ENCODE measurements at places on chromosomes 16 and 17.

DNA sequence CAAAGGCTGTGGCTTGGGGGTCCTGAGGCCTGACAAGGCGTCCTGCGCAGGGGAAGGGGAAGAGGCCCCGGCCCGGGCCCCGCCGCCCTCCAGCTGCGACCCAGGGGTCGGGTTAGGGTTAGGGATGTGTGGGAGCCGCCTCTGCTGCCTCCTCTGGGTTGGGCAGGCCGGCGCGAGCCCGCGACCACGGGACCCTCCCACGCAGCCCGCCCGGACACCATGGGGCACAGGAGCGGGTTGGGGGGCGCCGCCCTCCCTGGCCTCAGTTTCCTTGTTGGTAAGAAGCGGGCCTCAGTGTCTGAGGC, 386 bp downstream of the CIAO3 start:
- DNase-seq, result no peak

DNA sequence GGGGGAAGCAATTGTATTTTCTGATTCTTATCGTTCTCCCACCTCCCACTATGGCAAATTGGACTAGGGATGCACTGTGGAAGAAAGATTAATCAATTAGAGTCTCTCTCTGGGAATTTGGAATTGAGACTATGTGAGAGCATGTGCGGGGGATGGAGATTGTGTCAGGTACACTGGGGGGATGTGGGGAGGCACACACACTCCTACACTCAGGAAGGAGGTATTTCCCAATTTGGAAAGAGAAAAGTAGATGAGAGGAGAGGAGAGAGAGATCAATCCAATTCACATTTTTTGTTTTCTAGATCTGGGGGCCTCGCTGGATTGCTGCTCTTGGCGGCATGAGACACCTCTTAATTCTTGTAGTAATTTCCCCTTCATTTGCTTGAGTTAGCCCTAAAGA, 14.3 kb upstream of the PRKCB start:
- no peak for DNase-seq

DNA sequence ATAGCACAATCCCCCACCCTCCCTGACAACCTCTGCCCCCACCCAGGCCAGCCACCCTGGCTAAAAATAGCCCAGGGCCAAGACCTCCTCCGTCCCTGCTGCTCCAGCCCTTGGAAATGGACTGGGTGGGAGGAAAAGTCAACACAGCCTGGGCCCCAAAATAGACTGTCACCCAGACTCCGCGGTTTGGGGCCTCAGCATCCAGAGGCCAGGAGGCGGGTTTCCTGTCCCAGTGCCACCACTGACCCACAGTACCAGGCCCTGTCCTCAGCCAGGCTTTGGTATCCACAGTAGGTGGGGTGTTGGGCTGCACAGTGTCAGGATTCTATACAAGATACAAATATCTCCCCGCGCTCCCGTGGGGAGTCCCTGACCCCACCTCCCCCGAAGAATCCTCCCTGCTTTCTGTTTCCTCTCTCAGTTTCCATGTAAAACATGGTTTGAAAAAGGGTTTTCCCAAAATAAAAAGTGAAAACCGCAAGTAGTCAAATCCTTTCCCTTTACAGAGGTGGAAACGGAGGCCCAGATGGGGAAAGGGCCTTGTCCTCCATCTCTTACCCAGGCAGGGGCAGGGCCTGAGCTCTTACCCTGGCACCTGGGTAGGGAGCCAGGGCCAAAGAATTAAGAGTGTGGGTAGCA, 20.1 kb downstream of the CPNE2 start:
- no peak for DNase-seq

- no peak for DNase-seq
Observed at GRCh38 chr16:85998171-85998867, 99.4 kb downstream of the IRF8 start.

DNA sequence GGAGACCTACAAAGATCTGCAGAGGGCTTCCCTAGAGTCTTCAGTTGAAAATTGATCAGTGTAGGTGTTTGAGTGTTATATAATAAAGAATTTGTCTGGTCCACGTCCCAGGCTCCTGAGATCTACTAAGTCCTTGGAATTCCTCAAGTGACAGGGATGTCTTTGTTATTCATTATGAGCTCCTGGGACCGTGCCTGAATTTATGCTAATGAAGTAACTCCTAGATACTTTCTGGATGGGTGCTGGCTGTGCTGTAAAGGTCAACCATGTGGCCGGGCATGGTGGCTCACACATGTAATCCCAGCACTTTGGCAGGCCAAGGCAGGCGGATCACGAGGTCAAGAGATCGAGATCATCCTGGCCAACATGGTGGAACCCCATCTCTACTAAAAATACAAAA, 43.7 kb downstream of the CDC27 start:
- no peak for DNase-seq

DNA sequence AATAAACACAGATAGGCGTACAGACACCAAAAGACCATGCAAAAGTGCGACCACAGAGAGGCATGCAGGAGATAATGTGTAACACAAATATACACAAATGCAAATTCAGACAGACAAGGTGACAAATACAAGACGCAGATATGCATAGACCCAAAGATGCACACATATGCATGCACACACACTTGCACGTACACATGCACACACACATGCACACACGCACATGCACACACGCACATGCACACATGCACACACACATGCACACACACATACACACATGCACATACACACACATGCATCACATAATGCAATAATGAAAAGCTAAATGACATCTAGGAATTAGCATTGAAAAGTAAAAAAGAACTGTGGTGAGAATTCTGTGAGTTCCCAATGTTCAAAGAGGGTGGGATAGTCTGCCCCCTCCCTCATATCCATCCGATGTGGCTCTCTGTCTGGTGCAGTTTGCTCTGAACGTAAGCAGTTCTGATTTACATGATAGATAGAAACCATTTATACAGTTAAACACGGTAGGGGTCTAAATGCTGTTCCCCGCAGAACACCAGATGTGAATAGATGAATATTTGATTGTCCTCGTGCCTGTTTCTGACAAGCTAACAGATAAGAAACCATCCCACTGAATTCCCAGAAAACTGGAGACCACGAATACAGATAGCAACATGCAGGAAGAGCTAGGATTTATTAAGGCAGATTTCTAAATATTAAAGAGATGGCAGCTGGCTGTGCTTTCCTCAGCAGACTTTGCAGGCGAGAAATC, 186.1 kb downstream of the TMEM114 start:
- DNase-seq, result no peak

GRCh38 chr17:17849147-17849820, 12.5 kb upstream of the SREBF1 start:
- peak; percentile 91 for DNase-seq
